Activated CD4-positive, CD25-positive, alpha-beta regulatory T cell treated with anti-CD3 and anti-CD28 coated beads, Interleukin-2, amount 50 U/mL, for 72 hours (primary cell): ENCODE measurements at places on chromosomes 4 and X.

DNA sequence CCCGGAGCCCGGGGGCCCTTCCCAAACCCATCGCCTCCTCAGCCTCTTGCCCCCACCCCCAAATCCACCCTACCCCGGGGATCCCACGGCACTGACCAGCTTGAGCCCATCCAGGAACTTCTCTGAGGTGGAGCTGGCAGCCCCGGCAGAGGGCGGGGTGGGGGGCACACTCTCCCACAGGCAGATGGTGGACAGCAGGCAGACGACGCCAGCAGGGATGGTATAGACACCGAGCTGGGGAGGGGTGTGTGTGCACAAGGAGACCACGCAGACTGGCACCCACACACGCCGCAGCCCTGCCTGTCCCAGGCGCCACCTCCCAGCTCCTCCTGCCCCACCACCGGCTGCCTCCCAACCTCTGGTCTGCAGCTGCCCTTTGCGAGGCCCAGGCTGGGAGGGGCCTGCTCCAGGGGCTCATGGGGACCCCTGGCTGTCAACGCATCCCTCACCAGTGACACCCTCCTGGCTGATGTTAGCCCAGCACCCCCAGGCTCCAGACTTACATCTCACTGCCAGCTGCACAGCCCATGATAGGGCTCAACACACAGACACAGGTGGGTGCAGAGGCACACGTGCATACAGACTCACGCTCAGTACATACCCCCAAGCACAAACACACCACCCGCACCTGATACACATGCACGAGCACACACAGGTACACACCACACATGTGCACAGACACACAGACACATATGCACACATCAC lies 4.2 kb downstream of the SLC49A3 start:
- DNase-seq, result no peak

GRCh38 chr4:70660106-70660505 lies 6.2 kb downstream of the JCHAIN start:
- no peak for DNase-seq

DNA sequence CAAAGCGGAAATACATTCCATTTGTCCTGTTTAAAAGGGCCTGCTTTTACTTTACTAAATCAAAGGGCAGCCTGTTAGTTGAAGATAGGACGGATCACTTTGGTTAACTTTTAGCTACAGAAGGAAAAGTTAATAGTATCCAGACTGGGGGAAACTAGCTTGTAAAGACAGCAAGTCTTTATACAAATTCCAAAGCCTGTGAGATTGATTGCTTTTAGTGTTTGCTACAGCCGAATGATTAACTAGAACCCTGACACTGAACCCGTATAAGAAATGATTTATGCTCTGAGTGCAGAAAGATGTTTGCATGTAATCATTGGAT lies 93.4 kb downstream of the FRAS1 start:
- DNase-seq, result no peak

GRCh38 chr4:17029964-17030363 lies 131.5 kb upstream of the LDB2 start:
- no peak for DNase-seq

DNA sequence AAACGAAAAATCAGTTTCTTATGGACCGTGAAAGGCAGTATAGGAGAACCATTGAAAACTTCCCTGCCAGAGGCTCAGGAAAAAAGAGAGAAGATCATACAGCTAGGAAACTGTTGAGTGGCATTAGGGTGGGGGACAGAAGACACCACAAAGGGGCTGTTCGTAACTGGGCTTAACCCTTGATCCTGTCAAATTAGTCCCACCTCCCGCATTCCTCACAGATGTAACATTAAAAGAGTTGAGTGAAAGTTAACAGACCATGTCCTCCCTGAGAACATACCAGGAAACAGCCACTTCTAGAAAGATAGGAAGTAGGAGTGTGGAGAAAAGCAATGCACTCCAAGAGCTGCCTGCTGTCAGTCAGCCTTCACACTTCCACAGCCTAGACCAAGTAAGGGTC lies 8.7 kb downstream of the SHROOM4 start:
- no peak for DNase-seq

DNA sequence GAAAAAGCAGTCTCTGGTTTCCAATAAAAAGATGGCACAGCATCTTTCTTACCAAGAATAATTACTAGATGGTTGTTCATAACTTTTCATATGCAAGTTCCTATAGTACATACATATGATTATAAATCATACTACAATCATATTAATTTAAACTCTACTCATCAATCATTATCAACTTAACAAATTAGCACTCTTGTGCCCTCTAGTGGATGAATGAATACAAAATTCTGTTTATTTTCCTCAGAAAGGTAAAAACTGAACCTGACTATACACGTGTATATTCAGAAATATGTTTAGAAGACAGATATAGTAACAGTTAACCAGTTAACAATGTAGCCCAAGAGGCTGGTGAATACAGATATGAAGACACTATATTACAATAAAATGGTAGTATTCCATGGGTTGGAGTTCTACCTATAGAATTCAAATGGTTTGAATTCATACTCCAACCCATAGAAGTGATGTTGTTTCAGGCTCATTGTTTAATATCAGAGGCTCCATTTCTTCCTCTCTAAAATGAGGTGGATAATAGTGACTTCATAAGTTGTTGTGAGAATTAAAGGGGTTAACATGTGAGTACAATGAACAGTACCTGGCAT lies 100.0 kb downstream of the ADAMTS3 start:
- no peak for DNase-seq

DNA sequence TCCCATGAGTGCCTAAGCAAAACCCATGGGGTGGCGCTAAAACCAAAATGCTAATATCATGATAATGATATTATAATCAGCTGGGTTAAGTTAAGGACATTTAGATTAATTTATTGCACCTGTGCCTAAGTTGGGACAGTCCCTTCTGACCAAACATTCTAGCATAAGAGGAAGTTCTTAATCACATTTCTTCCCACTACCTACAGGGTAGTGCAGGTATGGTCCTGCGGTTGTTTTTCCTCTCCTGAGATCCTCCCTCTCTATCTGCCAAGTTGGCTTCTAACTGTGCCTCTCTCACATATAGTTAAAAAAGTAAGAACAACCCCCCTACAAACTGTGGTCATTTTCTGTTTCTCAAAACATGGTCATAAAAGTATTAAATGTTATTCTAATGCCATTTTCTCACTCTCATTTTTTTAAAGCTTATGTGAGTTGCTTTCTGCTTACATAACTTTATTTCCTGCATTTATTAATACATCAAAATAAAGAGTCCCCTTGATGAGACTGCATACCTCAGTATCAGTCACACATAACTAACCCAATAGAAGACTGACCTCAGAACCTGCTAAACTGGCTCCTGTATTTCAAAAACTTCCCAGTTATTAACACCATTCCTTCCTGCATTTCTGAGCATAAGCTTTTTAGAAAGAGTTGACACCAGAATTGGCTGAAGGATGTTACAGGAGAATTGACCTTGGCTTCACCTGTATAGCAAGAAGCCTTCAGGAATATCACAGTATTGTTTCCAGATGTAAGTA lies 1332.5 kb downstream of the FSTL5 start:
- DNase-seq, result no peak

DNA sequence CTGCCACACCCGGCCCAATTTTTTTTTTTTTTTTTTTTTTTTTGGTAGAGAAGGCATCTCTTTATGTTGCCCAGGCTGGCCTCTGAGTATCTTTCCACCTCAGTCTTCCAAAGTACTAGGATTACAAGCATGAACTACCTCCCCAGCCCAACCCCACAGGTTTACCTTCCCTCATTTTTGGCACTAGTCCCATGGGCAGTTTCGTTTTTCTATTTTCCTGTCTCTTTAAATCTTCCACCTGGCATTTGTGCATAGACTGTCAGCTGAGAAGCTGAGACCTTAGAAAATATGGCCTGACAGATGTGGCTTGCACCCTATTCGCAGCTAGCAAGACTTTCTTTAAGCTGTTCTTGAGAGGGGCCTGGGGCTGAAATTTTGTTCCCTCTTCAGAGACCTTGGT lies 27.9 kb downstream of the TNIP2 start:
- DNase-seq, result no peak
